ENCODE measurements at places on chromosomes 12 and 14.
A peak's percentile ranks its signal among the peaks of the same experiment; 100 is the strongest.

GRCh38 chr12:74393272-74393671 is 144.4 kb upstream of the ATXN7L3B start:
- DNase-seq: no peak

DNA sequence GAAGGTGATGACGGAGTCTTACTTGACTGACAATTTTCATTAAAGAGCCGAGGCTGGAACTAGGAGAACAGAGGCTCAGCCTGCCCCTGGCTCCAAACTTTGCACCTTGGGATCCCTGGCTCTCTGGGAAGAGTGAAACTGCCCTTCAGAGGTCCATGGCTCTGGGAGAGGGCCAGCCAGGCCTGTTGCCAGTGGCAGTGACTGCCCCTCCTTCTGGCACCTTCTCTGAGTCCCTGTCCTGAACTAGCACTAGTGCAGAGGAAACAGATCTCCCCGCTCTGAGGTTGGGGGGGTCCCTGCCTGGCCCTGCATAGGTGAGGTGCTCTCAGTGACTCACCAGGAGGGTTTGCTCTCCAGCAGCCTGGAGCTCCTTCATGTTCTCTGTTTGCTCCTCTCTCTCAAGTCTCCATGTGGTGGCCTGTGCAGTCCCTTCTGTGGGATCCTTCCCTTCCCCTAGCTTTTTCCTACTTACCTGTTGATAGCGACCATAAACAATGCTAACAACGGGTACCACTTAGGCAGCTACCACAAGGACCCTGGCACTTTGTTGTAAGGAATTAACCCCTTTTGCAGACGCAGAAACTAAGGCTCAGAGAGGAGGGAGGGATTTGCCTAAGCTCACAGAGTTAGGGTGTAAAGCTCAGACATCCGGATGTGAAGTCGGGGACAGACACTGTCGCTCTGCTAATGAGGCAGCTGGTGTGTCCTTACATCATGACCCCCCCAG is 22.4 kb downstream of the FAM222A start:
- DNase-seq: no peak

GRCh38 chr12:98437166-98437565 is 78.2 kb upstream of the TMPO start:
- no peak for DNase-seq

GRCh38 chr12:41202051-41202450 is 13.9 kb downstream of the PDZRN4 start:
- no peak for DNase-seq

- DNase-seq: peak; percentile 70
Measured at GRCh38 chr12:22377731-22378496, 43.4 kb upstream of the ST8SIA1 start.

- DNase-seq: peak; percentile 68
Measured at GRCh38 chr12:16347391-16348298, at the start of gene MGST1. Gene MGST1 (plus strand): TSS chr12:16347645. CDS start chr12:16354253, 6,608 bp downstream.

- no peak for DNase-seq
Measured at GRCh38 chr14:22479776-22480464, 109.1 kb downstream of the DAD1 start.

- peak; percentile 64 for DNase-seq
Measured at GRCh38 chr12:80412343-80412953, 31.6 kb upstream of the PTPRQ start.

GRCh38 chr14:95526483-95527386 is 8.1 kb upstream of the GLRX5 start:
- peak; percentile 81 for DNase-seq

DNA sequence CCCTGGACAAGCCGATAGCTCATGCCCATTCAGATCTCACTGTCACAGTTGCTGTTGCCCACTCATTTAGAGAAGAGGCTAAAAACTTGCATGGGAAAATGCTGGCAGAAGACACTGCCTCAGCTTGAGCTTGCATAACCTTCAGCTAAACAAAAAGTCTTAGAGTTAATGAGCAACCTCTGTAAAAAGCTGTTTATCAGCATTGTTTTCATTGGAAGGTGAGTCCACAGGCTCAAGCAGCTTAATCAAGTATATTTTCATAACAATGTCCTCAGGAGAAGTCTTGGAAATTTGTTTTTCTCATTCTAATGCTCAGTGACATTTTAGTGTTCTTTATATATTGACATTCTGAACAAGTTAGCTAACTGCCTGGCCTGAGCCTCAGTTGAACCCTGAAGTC is 872.9 kb downstream of the TMTC2 start:
- no peak for DNase-seq

GRCh38 chr12:7695237-7695560 is 376 bp downstream of the GDF3 start:
- no peak for DNase-seq

GRCh38 chr12:104347374-104348075 is 44.0 kb downstream of the EID3 start:
- DNase-seq: no peak

All from erythroblast (primary cell).